Head of caudate nucleus (tissue), 42 donors: ENCODE measurements at places on chromosomes 12 and 14.

- DNase-seq = no peak
Measured at GRCh38 chr14:76827696-76828296, 1.6 kb downstream of the LRRC74A start.

- DNase-seq = no peak
Measured at GRCh38 chr14:106222731-106223130, 696.3 kb downstream of the TMEM121 start.

GRCh38 chr12:110540048-110540447 is 37.9 kb downstream of the RAD9B start:
- no peak for DNase-seq

DNA sequence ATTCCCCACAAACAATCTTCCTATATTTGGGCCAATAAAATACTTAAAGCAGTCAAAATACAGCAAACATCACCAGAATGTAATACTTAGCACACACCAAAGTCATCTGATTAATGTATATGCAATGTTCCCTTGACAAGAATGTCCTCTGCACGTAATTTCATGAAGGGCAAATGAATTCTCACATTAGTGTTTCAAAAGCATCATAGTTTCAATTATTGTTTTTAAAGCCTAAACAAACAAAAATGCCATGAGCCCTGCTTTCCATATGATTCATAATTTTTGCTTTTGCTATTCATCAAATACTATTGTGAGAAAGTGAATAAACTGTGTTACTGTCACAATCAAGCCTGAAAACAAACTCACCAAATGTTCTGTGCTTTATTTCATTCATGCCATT is 156.0 kb downstream of the EPS8 start:
- no peak for DNase-seq

DNA sequence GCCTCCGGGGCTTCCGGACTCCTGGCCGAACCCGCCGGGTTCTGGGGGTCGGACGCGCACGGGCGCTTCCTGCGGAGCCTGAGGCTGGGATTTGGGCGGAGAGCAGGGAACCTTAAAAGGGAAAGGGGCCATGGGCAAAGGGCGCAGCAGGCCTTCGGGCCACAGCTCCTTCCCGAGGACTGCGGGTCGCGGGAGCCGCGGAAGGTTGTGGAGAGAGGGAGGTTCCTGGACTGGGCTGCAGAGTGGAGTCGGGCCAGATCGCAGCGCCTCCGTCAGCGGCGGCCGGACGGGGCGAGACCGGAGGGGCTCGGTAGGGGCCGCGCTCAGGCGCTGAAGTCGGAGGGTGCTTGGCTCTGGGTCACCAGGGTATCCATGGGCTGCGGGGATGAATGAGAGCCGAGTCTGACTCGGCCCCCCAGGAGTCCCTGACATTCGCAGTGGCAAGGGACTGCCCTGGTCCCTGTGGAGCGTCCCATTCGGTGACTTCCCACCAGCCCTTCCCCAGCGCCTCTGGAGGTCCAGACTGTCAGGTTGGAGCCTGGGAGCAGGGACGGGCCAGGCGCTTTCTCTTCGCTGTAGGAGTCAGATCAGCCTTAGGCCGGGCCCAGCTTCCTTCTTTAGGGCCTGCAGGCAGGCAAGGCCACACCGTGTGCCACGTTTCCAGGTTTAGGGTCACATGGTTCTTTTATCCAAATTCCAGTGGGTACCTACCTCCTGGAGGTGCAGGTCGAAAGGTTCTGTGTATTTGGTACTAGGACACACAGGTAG is 938 bp upstream of the SLC25A29 start:
- DNase-seq = peak; percentile 57

- no peak for DNase-seq
Measured at GRCh38 chr14:105069522-105069870, 4.3 kb upstream of the GPR132 start.

GRCh38 chr12:104603545-104603973 is 146.8 kb downstream of the CHST11 start:
- no peak for DNase-seq

DNA sequence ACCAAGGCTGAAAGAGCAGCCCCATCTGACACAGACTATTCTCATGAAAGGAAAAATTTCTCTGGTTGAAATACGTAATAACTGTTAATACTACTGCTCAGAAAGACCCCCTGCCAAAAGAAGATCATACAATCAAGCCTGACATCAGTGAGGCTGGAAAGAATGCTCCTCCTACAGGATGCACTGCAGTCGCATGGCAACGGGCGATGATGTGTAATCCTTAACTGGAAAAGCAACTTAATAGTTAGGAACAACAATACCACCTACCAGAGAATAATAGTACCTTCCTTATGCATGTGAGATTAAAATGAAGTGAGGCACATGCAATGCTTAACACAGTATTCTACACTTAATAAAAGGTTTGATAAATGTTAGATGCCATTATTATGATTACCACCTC is 1.2 kb upstream of the GOLGA5 start:
- no peak for DNase-seq

- no peak for DNase-seq
Measured at GRCh38 chr12:39127401-39127800, 222.0 kb upstream of the CPNE8 start.

DNA sequence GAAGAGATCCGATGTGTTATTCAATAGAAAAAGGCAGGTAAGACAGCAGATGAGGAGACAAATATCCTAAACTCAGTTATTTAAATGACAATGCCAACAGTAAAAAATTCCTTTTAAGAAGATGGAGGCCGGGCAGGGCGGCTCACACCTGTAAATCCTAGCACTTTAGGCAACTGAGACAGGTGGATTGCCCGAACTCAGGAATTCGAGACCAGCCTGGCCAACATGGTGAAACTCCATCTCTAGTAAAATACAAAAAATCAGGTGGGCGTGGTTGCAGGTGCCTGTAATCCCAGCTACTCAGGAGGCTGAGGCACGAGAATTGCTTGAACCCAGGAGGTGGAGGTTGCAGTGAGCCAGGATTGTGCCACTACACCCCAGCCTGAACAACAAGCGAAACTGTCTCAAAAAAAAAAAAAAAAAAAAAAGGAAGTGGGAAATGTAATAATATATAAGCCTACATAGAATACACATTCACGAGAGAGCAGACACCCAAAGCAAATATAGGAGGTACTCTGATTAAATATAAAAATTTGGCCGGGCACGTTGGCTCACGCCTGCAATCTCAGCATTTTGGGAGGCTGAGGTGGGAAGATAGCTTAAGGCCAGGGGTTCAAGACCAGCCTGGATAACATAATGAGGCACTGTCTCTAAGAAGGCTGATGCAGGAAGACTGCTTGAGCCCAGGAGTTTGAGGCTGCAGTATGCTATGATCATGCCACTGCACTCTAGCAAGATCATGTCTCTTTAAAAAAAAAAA is 19.0 kb downstream of the CORO1C start:
- no peak for DNase-seq

DNA sequence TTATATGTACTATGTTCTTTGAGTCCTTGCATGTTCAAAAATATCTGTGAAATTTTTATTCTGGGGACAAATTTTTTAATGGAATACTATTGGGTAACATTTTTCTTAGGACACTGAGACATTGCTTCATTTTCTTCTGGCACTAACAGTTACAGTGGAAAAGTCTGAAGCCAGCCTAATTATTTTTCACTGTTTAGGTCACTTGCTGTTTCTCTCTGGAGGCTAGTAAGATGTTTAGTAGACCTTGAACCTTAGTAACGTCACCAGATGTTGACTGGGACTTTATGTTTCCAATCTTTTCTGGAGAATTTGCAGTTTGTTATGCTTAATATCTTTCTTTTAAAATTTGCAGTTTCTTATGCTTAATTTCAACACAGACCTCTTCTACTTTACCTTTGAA is 12.3 kb upstream of the EPYC start:
- no peak for DNase-seq

DNA sequence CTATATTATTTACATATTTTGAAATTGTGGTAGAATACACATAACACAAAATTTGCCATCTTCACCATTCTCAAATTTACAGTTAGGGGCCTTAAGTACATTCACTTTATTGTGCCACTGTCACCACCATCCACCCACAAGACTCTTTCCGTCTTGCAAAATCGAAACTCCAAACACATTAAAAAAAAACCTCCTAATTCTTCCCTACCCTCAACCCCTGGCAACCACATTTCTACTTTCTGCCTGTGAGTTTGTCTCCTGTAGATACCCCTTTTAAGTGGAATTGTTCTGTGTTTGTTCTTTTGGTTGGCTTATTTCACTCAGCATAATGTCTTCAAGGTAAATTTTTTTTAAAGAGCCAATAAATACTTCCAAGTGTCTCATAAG is 31.6 kb upstream of the AMIGO2 start:
- DNase-seq = no peak

DNA sequence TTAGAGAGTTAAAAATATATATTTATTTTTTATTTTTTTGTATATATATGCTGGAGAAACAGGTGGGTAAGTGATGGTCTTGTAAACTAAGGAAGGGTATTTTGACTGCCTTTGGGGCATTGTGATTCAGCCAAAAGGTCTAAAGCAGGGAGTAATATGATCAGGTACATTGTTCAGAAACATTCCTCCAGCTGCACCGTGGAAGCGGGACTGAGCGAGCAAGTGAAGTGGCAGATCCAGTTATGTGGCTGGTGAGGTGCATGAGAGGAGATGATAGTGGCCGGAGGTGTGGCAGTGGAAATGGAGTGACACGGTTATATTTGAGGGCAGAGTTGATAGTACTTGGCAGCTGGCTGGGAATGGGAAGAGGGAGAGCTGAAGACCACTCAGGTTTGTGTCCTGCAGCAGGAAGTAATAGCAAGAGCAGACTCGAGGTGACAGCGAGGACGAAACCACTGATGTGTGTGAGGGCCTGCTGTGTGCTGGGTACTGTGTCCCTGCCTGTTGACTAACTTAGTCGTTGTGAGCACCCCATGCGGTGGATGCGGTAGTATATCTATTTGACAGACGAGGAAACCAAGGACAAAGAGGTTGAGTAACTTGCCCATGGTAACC is 39.2 kb downstream of the EID3 start:
- DNase-seq = no peak

- DNase-seq = no peak
Measured at GRCh38 chr14:91862417-91862816, 4.9 kb downstream of the TC2N start.

- DNase-seq = no peak
Measured at GRCh38 chr14:29566194-29566593, 361.5 kb downstream of the PRKD1 start.

- DNase-seq = peak; percentile 28
Measured at GRCh38 chr12:51886021-51886710, 1.7 kb upstream of the ANKRD33 start.

- DNase-seq = peak; percentile 59
Measured at GRCh38 chr14:102774391-102775153, 2.7 kb upstream of the TRAF3 start.

GRCh38 chr14:75433631-75434071 is 5.8 kb downstream of the JDP2 start:
- DNase-seq = no peak

DNA sequence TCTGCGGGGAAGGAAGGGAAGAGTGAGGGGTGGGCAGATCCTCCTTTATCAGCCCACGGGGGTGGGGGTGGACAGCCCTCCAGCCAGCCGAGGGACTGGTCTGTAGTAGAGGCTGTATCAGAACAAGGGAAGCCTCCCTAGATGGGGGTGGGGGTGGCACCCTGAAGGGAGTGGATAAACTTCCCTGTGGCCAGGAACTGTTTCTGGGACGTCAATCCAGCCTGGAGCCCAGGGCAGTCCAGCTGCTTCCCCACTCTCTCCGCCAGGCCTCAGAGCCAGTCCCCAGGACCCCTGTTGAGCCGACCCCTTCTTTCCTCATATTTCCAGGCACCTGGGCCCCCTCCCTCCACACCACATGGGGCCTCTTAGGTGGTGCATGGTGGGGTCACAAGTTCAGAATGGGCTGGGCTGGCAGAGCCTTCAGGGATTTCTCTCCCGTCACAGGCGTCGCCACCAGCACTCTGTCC is 6.7 kb downstream of the PLD4 start:
- no peak for DNase-seq

DNA sequence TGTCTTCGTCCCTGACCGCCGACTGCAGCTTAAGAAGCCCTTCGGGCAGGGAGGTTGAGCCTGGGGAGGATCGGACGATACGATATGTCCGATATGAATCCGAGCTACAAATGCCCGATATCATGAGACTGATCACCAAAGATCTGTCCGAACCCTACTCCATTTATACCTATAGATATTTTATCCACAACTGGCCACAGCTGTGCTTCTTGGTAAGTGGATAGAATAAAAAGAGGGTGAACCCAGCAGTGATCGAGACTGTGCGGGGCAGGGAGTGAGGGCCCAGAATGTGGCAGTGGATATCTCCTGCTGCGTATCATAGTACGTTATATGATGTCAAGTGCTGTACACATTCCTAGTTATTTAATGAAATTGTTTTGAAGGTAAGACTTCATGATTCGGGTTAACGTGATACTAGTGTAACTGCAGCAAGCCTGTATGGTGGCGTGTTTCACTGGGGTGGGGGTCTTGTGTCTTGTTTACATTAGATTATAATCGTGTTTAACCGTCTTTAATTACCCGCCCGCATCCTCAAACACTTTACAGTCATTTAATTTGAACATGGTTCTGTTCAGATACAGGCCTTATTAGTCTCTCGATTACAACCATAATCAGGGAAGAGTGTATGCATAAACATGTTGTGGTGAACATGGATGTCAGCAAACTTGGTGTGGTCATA is 1.3 kb downstream of the NAA30 start:
- no peak for DNase-seq

GRCh38 chr12:123873793-123874192 is 98.8 kb downstream of the CCDC92 start:
- no peak for DNase-seq

DNA sequence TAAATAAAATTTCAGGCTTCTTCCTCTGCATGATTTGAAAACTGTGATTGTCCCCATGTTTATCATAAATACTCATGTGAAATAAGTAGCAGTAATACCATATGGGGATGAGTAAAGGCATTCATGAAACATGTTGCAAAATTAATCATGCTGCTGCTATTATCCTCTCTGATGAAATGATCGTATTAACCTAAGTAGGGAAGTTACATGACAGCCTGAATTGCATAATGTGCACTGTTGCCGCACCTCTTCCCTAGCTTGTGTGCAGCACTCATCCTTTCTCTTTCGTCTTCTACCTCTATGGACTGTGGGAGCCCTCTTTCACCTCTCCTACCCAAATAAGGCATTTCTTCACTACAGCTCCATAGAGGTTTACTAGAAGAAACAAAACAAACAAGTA is 367.6 kb downstream of the SOX5 start:
- no peak for DNase-seq

- no peak for DNase-seq
Measured at GRCh38 chr14:71070169-71070568, 162.9 kb downstream of the PCNX1 start.

DNA sequence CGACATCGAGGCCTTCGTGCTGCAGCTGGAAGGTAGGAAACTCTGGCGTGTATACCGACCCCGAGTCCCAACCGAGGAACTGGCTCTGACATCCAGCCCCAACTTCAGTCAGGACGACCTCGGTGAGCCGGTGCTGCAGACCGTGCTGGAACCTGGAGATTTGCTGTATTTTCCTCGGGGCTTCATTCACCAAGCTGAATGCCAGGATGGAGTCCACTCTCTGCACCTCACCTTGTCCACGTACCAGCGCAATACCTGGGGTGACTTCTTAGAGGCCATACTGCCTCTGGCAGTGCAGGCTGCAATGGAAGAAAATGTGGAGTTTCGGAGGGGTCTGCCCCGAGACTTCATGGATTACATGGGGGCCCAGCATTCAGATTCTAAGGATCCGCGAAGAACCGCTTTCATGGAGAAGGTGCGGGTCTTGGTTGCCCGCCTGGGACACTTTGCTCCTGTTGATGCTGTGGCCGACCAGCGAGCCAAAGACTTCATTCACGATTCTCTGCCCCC is 1.4 kb downstream of the RIOX1 start:
- DNase-seq = no peak

- peak; percentile 62 for DNase-seq
Measured at GRCh38 chr12:6563448-6564050, 4.5 kb downstream of the NOP2 start.

GRCh38 chr12:45305907-45306306 is 90.0 kb downstream of the ANO6 start:
- DNase-seq = no peak
